Effector CD4-positive, alpha-beta T cell (primary cell): ENCODE measurements at places on chromosomes 12 and 14.

GRCh38 chr14:24879661-24880386 lies 170.1 kb downstream of the STXBP6 start:
- no peak for DNase-seq

GRCh38 chr12:49201595-49202295 lies 12.9 kb upstream of the TUBA1A start:
- no peak for DNase-seq

GRCh38 chr12:124613151-124613585 lies 45.8 kb upstream of the NCOR2 start:
- DNase-seq, result no peak

GRCh38 chr12:75954041-75954440 lies 77.5 kb downstream of the PHLDA1 start:
- no peak for DNase-seq

DNA sequence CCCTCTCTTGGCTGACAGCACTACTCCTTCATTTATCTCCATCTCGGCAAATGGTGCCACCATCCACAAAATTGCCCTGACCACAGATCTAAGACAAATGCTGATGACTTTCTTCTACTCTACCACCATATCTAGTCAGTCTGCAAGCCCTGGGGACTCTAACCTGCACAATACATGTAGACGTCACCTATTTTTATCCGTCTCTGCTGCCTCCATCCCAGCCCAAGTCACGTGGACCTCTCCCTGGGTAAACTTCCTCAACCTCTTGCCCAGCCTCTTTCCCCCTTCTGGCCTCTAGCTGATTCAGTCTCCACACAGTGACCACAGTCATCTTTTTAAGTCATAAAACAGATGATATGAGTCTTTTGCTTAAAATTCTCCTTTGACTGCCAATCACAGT lies 1203.0 kb downstream of the AACS start:
- DNase-seq, result no peak

- DNase-seq, result no peak
Measured at GRCh38 chr12:131027264-131027663, 73.6 kb downstream of the ADGRD1 start.

GRCh38 chr12:5047094-5047493 lies 3.4 kb downstream of the KCNA5 start:
- DNase-seq, result no peak

GRCh38 chr12:104460973-104461698 lies 4.4 kb downstream of the CHST11 start:
- DNase-seq, result no peak

DNA sequence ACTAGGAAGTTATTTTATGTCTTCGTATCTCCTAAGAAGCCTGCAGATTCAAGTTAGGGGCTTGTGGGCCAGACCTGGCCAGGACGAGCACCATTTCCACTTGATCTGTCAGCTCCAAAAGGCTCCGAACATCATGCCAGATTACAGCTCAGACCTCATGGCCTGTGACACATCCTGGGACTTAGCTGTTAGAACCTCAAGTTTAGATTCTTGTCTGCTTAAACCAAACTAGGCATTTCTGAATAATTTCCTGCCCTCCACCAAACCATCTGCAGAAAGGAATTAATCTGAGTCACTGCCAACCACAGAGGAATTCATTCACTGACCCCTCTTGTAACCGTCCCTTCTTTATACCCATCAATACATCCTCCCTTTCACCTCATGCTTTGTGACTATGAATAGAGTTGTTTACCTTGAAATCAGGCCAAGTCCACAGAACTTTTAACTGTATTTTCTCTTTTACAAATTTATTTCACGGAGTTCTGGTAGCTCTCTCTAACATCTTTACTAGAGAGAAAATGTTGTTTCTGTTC lies 120.3 kb downstream of the FBXL14 start:
- DNase-seq, result no peak

GRCh38 chr12:122870867-122871664 lies 24.9 kb downstream of the VPS37B start:
- no peak for DNase-seq

DNA sequence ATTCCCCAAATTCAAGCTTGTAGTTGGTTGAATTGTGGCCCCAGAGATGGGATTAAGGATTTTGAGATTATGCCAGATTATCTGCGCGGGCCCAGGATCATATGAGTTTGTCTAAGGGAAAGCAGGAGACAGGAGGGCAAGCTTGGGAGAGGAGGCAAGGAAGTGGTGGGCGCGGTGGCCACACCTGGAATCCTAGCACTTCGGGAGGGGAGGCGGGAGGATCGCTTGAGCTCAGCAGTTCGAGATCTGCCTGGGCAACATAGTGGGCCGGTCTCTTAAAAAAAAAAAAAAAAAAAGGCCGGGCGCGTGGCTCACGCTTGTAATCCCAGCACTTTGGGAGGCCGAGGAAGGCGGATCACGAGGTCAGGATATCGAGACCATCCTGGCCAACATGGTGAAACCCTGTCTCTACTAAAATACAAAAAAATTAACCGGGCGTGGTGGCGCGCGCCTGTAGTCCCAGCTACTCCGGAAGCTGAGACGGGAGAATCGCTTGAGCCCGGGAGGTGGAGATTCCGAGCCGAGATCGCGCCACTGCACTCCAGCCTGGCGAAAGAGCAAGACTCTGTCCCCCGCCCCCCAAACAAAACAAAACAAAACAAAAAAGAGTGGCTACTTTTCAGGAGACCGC lies 881 bp upstream of the PUS1 start:
- DNase-seq, result no peak

DNA sequence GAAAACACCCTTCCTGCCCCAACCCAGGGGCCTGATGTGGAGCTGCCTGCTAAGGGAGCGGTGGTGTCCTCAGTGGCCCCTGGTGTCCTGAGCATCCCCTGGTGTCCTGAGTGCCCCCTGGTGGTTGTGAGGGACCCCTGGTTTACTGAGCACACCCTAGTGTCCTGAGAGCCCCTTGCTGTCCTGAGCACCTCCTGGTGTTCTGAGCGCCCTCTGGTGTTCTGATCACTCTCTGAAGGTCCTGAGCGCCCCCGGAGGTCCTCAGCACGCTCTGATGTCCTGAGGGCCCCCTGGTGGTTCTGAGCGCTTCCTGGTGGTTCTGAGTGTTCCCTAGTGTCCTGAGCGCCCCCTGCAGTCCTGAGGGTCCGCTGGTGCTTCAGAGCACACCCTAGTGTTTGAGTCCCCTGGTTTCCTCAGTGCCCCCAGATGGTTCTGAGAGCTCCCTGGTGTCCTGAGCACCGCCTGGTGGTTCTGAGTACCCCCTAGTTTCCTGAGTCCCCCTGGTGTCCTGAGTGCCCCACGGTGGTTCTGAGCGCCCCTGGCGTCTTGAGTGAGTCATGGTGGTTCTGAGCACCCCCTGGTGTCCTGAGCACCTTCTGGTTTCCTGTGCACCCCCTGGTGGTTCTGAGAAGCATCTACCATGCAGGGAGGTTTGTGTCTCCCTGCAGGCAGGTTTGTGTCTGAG lies 1004.2 kb downstream of the TMEM121 start:
- DNase-seq, result peak; percentile 16

DNA sequence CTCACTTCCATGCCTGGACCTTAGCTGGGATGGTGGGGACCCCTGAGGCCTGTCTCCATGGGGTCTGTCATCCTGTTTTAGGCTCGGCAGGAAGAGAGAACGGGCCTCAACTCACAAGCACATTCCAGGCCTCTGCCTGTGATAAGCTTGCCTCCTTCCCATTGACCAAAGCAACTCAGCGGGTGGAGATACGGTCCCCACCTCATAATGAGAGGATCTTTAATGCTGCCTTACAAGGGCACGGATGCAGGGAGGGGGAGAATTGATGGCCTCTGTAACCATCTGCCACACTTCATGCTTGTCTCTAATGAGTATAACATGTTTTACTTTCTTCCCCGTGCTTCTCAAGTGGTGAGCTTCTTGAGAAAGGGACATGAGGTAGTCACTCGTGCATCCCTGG lies 50.0 kb downstream of the GLT1D1 start:
- no peak for DNase-seq

GRCh38 chr12:22993609-22994315 lies 368.8 kb downstream of the ETNK1 start:
- no peak for DNase-seq

- DNase-seq, result no peak
Measured at GRCh38 chr14:57575482-57575881, 81.8 kb upstream of the CCDC198 start.

DNA sequence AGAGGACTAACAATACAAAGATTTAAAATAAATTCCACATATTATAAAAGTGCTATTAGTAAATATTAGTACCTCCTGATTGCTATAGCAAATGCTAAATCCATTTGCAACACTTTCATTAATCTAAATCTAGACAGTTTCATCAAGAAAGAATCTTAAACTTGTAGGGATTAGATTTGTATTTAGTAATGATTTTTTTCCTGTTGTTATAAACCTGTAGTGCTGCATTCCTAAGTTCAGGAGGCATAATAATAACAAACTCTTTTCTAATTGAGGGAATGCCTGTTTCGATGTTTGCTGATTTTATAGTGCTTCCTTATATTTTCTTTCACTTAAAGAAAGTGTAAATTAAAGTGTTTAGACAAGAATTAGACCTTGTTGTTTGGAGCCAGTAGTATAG lies 166.1 kb downstream of the FOXA1 start:
- DNase-seq, result no peak

DNA sequence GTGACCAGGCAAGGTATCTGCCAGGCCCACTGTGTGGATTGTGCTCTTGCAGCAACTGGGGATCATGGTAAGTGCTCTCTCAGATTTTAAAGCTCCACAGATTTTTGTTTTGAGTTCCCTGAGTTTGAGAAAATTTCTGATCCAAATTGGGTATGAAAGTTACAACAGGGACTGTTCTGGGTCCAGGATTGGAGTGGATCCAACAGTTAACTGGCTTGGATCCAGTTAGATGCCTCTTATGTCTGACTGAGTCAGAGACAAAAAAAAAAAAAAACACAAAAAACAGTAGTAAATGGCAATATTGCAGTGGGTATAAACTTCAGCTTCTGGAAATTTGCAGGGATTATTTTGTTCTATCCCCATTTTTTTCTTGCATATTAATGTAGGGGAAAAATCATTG lies 598.8 kb downstream of the C12orf50 start:
- DNase-seq, result no peak

GRCh38 chr12:76329159-76329558 lies 19.1 kb downstream of the BBS10 start:
- no peak for DNase-seq

DNA sequence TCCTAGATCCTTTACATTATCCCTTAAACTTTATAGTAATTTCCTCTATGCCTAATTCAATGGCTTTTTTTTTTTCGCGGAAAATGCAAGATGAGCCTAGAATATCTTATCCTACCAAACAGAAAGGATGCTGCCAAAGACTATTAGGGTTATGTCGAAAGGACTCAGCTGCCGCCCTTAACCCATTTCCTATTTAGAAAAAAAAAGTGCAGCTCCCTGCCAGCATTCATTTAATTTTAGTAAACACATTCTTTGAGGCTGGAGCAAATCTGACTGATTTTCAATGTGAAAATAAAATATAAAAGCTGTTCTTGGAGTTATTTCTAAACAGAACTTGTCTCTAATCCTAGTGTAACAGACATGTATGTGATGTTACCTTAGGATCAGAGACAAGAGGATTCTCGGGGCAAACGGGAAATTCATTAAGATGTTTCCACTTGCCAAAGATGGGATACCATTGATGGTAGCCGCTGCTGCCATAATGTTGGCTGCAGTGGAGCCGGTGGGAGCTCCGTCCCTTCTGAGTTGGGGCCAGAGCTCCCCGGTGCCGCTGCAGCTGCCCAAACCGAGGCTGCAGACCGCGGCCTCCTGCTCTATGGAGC lies 8.2 kb upstream of the A2M start:
- no peak for DNase-seq

DNA sequence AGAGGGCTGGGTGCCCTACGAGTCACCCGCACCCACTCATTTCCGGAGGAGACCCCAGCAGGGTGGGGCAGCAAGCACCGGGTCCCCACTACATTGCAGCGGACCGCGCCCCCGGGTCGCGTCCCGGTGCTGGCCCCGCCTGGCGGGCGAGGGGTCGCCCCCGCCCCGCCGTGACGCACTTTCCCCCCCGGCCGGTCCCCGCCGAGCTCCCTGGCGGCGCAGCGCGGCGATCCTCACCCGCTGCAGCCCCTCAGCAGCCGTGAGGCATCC lies 106.1 kb downstream of the PRICKLE1 start:
- DNase-seq, result no peak

DNA sequence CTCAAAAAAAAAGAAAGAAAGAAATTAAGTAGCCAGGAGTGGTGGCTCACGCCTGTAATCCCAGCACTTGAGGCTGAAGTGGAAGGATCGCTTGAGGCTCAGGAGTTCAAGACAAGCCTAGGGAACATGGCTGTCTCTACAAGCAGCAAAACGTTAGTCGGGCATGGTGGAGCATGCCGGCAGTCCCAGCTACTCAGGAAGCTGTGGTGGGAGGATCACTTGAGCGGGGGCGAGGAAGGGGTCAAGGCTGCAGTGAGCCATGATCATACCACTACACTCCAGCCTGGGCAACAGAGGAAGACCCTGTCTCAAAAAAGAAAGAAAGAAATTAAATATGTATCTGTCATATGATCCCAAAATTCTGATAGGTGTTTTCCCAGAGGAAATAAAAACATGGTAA lies 5.3 kb downstream of the RAD52 start:
- no peak for DNase-seq

GRCh38 chr12:108696111-108696995 lies 35.0 kb downstream of the CORO1C start:
- DNase-seq, result no peak

DNA sequence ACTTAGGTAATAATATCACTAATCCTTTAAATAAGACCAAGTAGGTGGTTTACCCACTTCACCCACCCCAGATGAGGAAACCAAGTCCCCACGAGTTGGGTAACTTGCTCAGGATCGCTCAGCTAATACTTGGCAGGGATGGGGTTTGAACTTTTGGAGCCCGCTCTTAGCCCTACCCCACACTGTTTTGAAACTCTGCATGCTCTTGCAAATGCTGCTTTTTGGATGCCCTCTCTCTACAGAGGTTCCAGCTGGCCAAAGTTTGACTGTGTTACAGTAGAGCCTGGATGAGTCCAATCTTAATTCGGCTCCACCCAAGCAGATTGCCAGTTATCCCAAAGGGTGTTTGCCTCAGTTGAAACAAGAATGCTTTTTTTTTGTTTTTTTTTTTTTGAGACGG lies 6.8 kb downstream of the PLEKHG3 start:
- no peak for DNase-seq

DNA sequence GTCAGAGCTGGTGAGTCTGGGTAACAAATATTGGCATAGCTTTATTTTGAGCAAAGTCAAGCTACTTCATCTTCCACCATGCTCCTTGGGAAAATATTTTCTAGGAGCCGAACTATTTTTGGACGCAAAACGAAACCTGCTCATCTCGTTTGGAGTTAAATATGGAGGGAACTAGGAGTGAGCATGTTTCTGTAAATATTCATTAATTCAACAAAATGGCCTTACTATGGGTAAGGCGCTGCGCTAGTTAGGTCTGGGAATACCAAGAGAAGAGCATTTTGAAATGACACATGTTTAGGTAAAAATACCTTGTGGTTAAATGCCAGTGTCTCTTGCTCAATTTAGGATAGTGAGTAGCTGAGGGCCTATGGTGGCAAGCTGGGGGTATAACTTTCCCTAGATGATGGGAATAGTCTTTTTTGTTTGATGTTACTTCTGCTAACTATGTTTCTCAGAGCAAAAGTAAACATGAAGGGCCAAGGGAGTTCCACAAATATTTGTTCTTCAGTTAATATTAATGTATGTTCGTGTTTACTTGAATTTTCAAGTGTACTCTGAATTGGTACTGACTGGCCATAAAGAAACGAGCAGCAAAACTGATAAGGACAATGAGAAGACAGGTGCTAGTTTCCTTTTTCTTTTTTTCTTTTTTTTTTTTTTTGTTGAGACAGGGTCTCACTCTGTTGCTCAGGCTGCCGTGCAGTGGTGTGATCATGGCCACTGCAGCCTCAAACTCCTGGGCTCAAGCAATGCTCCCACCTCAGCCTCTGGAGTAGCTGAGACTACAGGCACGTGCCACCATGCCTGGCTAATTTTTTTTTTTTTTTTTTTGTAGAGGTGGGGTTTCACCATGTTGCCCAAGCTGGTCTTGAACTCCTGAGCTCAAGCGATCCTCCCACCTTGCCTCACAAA lies 77.7 kb downstream of the MAP1LC3B2 start:
- DNase-seq, result no peak
